ENCODE measurements at places on chromosomes 6 and 20.

DNA sequence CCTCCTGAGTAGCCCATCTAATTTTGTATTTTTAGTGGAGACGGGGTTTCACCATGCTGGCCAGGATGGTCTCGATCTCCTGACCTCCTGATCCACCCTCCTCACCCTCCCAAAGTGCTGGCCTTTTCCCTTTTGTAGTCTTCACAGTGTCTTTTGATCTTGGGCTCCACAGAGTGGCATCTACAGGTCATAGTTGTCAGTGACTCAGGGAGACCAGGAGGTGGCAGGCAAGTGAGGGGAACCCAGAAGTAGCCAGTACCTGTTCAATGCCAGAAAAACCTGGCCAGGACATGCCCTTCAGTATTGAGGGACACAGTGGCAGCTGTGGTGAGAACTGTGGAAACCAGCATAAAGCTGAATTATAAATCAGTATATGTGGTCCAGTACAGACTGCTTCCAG is 19.6 kb downstream of the RPP21 start:
- no peak for DNase-seq

- no peak for DNase-seq
Measured at GRCh38 chr6:168225471-168225911, 94.1 kb downstream of the DACT2 start.

- DNase-seq: no peak
Measured at GRCh38 chr6:135801755-135802465, 49.6 kb upstream of the PDE7B start.

DNA sequence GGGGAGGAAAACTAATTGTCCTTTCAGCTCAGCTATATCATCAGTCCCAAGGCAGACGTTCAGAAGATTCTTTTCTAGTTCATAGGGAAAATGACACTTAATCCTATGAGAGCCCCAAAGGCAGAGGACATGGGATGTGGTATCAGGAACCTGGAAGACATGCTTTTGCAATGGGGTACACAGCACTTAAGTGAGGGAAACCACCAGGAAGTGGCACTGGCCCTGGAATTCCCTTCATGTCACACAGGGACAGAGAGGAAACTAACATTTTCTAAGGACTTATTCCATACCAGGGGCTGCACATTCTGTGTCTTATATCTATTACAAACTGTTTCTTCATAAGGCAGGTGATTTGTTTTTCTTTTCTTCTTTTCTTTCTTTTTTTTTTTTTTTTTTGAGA is 28.2 kb downstream of the VPS52 start:
- no peak for DNase-seq

DNA sequence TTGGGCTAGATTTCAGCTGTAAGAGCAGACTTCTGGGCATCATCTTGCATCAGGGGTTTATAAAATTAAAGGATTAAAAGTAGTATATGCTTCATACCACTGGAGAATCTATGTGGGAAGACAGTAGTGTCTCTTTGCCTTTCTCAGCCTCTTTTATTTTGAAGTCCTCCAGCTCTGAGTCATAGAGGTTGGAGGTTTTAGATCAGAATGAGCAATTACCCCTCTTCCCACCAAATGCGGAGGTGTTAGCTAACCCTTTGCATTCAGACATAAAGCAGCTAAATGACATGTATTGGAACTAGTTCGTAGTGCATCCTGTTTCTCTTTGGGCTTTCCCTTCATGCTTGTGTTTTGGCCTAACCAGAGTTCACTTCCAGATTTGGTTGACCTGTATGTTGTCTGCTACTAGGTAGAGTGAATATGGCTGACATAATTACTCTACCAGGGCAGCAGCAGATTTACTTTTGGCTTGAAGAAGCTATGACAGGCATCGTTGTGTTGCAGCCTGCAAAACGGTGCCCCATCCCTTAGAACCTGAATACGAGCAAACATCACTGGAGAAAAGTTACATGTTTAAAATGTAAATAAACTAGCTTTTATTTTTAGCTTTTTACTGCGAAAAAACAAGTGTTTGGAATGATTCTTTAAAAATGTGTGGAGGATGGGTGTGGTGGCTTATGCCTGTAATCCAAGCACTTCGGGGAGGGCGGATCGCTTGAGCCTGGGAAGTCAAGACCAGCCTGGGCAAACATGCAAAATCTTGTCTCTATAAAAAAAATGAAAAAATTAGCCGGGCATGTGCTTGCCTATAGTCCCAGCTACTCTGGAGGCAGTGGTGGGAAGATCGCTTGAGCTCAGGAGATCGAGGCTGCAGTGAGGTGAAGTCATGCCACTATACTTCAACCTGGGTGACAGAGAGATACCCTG is 82.2 kb downstream of the MYO6 start:
- DNase-seq: no peak

DNA sequence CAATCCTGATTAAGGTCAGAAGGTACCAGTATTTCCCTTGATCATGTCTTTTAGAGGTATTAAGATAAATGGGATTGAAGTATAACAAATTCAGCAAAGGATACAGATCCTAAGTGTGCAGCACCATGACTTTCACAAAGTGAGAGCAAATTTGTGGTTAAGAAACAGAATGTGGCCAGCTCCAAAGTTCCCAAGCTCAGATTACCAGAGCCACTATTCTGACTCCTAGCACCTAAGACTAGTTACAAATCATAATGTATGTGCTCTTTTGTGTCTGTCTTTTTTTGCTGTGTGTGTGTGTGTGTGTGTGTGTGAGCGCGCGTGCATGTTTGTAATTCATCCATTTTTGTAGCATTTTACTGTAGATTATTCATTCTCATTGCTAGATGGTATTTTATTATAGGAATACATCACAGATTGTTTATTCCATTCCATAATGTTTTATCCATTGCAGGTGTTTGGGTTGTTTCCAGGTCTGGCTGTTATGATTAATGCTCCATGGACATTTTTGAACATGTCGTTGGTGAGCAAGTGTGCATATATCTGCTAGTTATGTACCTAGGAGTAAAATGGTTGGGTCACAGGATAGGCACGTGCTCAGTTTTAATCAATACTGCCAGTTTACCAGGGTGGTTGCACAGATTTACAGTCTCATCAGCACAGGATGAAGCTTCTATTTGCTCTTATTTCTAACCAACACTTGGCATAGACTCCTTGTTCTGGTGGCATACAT is 314.0 kb upstream of the JAG1 start:
- no peak for DNase-seq

DNA sequence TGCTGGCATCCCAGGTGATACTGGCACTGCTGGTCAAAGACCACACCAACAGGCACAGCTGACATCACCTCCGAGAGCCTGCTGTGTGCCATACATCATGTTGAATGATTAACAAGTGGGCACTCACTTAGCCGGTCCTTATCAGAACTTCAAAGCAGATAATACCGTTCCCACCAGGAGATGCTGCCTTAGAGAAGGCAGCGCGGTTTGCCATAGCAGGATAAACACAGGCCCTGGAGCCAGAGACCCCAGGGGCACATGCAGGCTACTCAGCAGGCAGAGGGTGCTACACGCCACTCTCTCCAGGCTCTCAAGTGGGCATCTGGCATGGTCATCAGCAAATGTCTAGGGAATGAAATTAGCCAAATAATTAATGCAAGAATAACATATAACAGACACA is 86.5 kb upstream of the CST7 start:
- DNase-seq: no peak

- no peak for DNase-seq
Measured at GRCh38 chr20:51720854-51721253, 47.3 kb downstream of the ATP9A start.

DNA sequence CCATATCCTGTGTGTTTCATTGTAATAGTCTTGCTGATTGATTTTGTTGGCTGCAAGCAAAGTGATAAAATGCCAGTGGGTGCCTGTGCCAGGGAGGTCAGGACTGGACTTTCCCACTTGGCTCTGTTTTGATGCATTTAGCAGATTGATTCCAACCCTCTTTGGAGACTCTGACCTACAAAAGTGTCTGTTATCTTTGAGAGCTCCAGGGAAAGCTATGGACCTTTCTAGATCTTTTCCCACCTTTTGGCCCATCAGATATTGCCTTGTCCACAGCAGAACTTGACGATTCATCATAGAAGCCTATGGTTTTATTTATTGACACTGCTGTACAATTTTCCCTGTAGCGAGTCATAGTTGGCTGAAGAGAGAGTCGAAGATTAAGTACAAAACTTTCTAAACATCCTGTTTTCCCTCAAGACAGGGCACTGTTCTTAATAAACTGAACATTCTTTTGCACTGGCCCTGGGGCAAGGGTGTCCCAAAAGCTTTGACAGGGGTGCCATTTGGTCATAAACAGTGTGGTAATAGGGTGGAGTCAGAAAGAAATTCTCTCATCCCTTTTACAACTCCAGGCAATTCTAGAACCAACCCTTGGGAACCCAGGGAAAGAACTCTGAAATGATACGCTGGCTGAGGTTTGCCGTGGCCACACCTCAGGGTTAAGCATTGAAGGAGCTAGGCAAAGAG is 53.7 kb downstream of the E2F3 start:
- DNase-seq: no peak

DNA sequence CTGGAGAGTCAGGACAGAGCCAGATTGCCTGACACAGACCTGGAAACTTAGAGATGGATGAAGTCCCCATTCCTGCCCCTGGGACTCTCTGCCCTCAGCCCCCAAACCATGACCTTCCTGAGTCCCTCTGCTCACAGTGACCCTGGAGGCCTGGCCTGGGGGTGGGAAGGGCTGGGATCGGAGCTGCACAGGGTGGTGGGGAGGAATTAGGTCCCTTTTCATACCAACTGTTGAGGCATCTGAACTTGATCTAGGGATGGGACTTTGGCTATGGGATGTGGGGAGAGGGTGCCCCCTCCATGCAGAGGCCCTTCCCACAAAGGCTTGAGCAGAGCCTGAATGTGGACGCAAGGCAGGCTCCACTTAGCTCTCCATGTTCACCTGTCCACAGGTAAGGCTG is 144.1 kb downstream of the MRPL14 start:
- no peak for DNase-seq

DNA sequence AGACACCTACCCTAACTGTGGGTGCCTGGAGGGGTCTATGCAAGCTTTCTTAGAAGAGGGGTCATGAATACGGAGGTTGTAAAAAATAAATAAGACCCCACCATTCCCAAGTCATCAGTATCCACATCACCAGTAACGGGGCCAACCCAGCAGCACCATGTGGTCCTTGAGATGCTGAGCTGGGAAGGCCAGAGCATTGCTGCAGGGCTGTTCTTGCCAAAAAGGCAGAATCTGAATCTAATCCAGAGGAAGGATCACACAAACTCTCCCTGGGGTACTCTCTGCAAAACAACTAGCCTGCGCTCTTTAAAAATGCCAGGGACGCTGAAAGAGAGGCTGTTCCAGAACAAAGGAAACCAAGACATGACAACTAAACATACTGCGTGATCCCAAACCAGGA is 43.2 kb downstream of the SSR1 start:
- no peak for DNase-seq

DNA sequence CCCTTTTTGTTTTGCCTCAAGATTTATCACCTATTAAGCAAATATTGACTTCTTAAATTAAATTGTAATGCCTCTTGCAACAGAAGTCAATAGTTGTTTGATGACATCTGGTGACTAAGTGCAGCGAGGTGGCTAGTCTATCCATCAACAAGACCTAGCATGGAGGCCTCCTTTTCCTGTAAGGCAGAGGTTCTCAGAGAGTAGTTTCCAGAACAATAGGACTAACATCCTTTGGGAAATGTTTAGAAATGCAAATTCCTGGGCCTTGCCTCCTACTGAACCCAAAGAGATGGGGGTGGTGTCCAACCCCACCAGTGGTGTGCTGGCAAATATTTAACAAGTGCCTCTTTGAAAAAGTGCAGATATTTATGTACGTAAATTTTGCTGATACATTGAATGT is 143.7 kb downstream of the SCP2D1 start:
- no peak for DNase-seq

GRCh38 chr6:54595844-54596243 is 250.7 kb upstream of the FAM83B start:
- no peak for DNase-seq

DNA sequence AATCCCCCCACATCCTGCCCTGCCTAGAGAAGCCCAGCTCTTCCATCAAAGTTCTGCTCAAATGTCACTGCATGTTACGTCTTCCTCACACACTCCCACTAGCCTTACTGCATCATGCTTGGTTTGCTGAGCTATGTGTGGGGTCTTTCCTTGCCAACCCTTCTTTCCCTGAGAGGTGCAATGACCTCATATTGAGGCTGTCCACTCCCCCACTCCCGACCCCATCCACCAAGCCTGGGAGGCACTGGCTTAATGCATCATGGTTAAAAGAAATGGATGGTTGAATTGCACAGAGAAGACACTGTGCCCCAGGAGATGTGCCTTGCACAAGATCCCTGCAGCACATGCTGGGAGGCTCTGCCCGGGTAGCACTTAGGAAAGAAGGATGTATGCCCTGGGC is 7.7 kb upstream of the IRF4 start:
- DNase-seq: no peak

GRCh38 chr6:35356391-35356790 is 14.0 kb downstream of the PPARD start:
- no peak for DNase-seq

- DNase-seq: no peak
Measured at GRCh38 chr6:158639056-158639455, 5.5 kb downstream of the DYNLT1 start.

GRCh38 chr6:125679128-125679527 is 70.3 kb upstream of the HEY2 start:
- no peak for DNase-seq

DNA sequence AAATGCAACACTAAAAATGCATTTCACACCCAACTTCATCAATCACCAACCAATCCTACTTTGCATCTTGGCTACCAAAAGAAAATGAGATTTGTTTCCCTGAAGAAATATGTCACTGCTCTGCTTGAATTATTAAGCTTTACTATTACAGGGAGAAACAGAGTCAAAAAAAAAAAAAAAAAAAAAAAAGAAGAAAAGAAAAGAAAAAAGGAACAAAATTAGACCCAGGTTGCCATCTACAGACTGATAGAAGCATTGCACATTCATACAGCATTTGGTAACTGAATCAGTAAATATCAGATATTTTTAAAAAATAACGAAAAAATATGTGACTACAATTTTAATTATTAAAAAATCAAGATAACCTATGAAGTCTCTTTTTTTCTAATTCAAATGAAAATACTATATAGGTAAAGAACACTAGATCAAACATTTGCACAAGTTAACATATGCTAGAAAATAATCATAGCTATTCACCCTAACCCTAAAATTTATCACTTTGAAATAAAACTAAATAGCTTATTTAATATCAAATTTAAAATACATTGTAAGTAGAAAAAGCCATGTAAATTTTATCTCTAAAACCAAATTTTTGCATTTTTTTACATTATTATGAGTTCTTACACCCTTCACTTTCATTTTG is 83.3 kb downstream of the DCDC2 start:
- no peak for DNase-seq

GRCh38 chr6:158500016-158500735 is 59.7 kb upstream of the TMEM181 start:
- DNase-seq: no peak

DNA sequence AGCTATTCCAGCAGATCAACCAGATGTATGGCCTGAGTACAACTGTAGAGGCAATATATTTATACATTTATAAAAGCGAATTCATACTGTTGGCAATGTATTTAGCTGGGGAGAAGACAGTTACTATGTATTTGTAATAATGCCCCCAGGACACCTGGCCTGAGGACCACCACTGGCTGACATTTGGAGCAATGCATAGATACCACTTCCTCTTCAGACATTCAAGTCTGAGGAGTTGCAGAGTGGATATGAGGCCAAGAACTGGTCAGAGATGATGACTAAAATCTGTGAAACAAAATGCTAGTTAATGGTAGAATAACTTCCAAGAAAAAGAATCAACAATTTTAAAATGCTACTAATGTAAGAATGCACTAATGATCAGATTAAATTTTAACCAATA is 462.3 kb downstream of the CDC5L start:
- DNase-seq: no peak

All from occipital lobe (tissue), 3 donors.